Caki2 (cell line): ENCODE measurements at places on chromosomes 13 and 19.

DNA sequence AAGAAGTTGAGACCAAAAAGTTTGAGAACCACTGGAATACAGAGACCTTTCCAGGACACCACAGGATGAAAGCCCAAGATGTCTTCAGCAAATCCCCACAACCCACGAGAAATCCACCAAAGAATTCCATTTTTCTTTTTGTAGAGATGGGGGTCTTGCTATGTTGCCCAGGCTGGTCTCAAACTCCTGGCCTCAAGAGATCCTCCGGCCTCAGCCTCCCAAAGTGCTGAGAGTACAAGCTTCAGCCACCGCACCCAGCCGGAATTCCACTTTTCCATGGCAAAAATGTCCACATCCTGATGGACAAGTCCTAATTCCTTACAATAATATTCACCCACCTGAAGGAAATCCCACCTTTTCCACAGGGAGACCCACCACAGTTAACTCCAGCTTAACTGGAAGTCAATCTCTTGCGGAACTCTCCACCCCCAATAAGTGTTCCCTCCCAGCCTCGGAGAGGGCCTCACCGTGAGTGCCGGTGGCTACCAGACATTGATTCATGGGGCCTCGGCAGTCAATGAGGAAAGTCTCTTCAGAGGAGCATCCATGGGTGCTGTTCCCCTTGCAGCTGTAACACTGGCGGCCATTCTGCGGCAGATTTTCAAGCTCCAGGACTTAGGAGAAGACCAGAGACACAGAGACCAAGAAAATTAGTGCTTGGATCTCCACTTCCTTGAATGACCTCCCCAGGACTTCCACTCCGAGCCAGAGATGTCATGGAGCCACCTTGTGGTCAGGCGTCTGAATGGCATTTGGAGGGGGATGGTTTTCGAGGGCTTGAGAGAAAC, 12.3 kb upstream of the CADM4 start:
- peak; percentile 63 for DNase-seq

- DNase-seq = no peak
Observed at GRCh38 chr19:17183271-17183761, 31.8 kb upstream of the USE1 start.

DNA sequence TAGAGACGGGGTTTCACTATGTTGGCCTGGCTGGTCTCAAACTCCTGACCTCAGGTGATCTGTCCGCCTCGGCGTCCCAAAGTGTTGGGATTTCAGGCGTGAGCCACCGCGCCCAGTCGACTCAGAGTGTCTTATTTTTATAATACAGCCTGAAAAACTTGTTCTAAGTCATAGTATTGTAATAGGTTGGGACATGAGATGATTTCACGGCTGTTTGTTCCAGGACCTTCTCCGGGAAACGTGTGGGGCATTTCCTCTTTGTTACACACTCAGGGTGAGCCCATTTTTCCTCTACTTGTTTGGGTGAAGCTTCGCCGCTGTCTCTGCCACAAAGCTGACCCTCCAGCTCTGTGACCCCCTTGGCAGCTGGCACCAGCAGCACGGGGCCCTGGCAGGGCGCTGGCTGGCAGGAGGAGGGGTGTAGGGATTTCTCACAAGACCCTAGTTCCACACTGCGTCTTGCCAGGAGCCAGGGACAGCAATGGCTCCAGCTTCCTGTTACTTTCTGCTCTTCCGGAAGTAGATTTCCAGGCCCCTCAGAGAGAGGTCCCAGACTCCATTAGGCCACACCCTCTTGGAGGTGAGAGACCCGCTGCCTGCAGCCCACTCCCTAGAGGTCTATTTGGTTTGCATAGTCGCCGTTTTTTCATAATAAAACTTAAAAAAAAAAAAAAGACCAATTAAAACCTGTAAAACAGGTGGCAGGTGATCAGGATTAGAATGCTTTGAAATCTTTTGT, 15.6 kb downstream of the FGF21 start:
- no peak for DNase-seq

DNA sequence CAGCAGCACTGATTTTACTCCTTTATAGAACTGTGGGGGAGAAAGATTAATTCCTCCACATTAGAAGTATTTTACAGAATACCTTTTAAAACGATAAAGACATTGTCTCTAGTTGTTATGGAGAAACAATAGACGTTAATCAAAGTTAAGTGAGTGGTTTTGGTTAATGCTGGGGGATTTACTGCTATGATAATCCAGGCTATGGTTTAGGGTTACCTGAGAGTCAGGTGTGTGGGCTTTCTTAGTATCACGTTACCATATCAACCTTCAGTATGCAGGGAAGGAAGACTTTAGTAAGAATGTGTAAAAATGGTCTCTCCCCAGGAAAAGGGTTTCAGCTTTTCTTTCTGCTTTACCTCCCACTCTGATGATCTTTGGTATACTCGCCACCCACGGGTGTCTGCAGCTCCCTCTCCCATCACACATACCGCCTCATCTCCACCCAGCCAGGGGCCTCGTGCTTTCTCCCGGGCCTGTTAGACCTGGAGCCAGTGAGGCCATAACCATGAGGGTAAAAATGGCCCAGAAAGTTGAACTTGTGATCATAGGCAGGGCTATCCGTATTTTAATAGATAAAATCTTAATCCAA, 45.6 kb upstream of the WDFY2 start:
- DNase-seq = no peak

DNA sequence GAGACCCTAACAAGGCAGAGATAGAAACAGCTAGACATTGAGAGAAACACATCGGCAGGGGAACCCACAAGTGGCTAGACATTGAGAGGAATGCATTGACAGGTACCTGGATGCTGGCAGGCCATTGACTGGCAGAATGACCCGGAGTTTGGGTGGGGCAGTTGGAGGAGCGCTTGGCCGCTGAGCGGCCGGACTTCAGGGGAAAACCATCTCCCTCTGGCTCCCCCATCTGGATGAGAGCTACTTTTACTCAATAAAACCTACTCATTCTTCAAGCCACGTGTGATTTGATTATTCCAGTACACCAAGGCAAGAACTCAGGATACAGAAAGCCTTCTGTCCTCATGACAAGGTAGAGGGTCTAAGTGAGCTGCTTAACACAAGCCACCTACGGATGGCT, 473.4 kb downstream of the SLITRK5 start:
- no peak for DNase-seq
